NCI-H774 (cell line): ENCODE measurements at places on chromosomes 12 and 14.
A peak's percentile ranks its signal among the peaks of the same experiment; 100 is the strongest.

DNA sequence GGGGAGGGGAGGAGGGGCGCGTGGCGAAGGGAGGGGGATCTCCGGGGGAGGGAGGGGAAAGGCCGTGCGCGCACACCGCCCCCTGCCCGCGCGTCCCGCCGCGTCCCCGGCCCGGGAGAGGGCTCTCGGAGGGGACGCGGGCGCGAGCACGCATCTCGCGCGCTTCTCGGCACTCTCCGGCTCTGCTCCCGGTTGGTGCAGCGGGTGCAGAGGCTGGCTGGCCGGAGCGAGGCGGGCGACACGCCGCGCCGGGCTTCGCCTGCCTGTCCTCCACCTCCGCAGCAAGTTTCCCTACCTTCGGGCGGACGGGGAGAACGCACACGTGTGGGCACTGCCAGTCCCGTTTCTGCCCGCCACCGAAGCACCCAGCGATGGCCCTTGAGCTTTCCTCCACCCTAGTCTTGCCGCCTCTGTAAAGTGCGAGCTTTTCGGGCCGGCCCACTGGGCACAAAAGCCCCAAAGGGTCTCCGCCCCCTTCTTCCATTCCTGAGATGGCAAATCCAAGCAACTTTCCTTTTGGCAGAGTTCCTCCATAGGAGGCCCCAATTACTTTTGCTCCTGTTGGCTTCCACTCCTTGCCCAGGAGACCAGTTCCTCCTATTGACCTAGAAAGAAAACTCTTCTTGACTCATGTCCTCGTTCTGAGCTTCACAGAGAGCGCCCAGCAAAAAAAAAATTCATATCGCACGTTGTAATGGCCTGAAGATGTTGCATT, 363 bp upstream of the CSAD start:
- DNase-seq: peak; percentile 90

DNA sequence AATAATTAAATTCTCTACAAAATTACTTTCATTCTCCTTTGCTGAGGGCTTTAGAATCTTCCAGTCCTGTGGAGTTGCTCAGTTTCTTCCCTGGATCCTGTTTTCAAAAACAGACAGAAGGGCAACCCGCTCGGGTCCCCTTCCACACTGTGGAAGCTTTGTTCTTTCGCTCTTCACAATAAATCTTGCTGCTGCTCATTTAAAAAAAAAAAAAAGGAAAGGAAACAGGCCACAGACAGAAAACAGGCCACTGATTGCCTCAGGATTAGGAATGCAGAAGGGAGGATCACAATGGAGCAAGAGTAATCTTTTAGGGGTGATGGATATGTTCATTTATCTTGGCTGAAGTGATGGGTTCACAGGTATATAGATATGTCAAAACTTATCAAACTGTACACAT, 29.5 kb upstream of the HIGD1C start:
- DNase-seq: no peak

GRCh38 chr14:35742032-35742371, 67.1 kb downstream of the RALGAPA1 start:
- no peak for DNase-seq

DNA sequence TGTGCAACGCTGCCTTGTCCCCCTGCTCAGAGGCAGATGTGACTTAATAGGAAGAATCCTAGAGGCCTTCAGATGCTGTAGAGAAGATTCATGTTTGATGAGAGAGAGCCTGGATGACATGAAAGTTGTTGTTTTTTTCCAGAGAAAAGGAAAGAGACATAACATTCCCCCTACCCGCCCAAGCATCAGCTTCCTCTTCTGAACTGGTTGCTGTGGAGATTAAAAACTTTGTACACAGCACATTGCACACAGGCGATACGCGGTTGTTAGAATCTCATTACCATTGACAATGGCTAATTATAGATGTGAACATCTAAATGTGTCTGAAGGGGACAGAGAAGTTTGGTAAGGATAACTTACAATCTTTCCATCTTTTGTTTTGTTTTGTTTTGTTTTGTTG, 13.6 kb upstream of the ETFBKMT start:
- no peak for DNase-seq

DNA sequence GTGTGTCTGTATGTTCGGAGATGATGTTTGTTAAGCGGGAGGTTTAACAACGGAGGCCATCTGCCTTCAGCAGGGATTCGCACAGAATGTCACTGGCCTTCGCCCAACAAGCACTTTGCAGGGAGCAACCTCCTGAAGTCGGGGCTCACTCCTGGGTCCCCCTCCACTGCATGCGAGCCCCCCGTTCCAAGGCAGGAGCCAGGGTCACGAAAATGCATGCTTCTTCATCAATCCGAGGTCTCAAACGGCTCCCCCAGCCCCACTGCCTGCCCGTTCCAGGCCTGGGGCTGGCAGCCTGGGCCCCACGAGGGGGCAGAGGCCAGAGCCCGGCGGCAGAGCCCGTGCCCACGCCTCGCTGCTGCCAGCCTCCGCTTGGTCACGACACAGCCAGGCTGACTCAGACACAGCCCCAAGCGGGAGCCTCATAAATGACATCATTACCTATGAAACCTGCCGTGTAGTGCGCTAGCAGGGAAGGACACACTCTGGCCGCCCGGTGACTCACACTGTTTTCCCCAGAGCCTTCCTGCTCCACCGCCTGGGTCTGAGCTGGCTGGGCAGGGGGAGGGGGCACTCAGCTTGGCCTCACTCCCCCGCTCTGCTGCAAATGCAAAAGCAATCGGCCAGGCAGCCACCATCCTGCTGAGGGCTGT, 169.5 kb upstream of the RTL1 start:
- DNase-seq: peak; percentile 35

DNA sequence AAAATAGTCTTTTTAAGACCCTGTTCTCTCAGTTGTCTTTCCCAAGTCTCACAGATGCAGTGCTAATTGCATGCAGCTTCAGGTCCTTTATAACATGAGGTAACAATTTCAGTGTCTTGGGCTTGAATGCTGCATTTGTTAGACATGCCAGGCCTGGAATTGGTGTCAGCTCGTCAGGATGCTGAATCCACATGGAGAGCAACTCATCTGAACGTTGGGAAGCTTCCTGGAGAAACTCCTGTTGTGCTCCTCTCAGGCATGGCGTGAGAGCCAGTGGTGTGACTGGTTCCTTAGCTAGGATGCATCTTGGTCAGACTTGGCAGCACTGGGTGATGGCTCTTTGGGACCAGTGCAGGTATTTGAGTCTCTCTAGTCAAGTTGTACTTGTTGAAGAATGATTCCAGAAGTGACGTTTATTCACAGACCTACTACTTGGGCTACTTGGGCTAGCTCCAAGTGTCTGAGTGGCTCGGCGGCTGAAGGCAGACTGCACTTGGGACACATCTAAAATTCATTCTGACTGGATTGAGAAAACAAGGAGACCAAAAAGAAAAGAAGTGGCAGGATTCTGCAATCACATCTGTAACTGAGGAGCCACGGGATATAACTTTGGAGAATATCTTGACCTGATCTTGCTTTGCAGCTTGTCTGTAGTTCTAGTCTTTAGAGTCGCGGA, 134.8 kb upstream of the ARHGAP5 start:
- no peak for DNase-seq

GRCh38 chr14:102125546-102125945, 14.2 kb upstream of the WDR20 start:
- no peak for DNase-seq

- DNase-seq: peak; percentile 75
Observed at GRCh38 chr14:61608245-61609165, 86.8 kb upstream of the HIF1A start.

- DNase-seq: no peak
Observed at GRCh38 chr12:76551482-76551888, 8.1 kb downstream of the OSBPL8 start.

DNA sequence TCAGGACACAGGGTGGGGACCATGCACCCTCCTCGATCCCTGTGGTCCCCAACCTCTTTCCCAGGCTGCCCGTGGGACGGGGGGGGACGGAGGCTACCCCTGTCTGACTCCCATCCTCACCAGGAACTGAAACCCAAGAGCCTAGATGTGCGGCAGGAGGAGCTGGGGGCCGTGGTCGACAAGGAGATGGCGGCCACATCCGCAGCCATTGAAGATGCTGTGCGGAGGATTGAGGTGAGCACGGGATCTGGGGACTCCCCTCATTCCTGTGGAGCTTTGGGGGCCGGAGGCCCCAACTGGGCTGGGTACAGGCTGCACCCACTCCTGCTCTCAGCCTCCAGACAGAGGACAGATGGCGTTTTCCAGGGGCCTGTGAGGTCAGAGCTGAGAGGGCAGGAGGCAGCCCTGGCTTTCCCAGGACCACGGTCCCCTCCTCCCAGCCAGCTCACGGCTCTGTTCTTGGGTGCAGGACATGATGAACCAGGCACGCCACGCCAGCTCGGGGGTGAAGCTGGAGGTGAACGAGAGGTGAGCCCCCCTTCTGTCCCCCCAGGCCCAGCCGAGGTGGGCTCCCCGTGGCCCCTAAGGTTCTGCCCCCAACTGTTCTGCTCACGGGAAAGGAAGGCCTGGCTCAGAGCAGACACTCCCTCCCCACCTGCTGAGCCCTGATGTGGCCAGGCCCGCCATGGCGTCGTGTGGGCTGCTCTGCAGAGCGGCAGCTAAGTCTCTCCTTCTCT, 24.2 kb downstream of the HIP1R start:
- DNase-seq: no peak

DNA sequence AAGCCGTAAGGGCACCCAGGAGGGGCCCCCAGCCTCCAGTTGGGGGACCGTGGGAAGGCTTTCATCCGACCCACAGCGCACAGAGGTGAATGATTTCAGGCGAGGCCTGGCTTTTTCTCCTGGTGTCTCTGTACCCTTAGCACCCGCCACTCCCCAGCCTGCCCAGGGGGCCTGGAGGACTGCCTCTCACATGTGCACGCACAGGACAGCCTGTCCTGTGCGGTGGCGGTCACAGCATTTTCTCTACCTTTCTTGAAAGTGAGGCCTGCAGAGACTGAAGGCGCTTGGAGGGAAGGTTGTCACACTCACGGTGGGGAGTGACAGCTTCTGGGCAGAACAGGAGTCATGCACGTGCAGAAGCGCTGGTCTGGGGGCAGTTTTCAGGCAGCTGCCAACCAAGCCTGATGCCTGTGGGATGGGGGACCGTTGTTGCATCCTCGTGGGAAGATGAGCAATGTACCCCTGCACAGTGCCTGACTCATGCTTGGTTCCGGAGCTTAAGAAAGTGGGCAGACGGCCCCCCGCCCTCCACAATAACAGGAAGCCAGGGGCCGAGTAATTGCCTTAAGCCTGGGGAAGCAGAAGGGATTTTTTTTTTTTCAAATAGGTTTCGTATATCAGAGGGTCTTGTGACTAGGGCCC, 148.1 kb downstream of the TSPAN9 start:
- no peak for DNase-seq

DNA sequence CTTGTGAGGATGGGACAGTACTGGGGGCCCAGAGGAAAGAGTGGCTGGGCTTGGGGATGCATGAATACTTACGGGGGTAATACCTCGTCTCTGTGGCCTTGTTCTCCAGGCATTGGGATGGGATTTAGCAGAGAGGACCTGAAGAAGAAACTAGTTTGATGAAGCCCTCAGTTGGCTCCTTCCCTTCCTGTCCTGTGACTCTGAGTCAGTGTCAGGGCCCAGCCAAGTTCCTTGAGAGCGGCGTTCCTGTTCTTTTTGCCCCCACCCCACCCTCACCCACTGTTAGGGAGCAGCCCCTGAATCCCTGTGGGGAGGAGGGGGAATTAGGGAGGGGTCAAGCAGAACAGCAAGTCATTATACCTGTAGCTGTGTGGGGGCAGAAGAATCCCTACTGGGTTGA, 5.2 kb upstream of the LRP1-AS start:
- DNase-seq: no peak

GRCh38 chr14:60266021-60266937, 17.3 kb downstream of the PPM1A start:
- no peak for DNase-seq

GRCh38 chr12:109202770-109203169, 86.4 kb downstream of the ACACB start:
- DNase-seq: no peak

- DNase-seq: no peak
Observed at GRCh38 chr12:64991121-64991611, 129.9 kb downstream of the WIF1 start.

GRCh38 chr12:102510463-102510862, 30.1 kb upstream of the IGF1 start:
- DNase-seq: no peak

DNA sequence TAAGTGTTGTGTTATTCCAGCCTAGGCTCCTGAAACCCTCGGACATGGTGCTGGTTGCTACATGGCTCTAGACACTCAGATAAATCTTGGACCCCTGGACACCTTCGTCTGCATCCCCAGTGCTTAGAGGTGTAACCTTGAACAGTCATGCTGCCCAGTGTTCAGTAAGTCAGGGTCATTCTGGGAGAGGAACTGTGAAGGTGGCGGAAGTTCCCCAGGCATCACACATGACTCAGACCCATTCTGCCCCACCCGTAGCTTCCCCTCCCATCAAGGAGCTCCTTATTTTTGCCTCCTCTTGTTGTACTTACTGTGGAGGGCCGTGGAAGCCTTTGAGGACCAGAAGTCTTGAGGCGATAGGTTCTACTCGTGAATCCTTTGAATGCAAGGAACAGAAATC, 18.1 kb upstream of the SSPN start:
- no peak for DNase-seq

- no peak for DNase-seq
Observed at GRCh38 chr14:70448633-70449340, 3.2 kb upstream of the ADAM21 start.

- DNase-seq: no peak
Observed at GRCh38 chr12:54581412-54581811, 7.0 kb downstream of the PPP1R1A start.

DNA sequence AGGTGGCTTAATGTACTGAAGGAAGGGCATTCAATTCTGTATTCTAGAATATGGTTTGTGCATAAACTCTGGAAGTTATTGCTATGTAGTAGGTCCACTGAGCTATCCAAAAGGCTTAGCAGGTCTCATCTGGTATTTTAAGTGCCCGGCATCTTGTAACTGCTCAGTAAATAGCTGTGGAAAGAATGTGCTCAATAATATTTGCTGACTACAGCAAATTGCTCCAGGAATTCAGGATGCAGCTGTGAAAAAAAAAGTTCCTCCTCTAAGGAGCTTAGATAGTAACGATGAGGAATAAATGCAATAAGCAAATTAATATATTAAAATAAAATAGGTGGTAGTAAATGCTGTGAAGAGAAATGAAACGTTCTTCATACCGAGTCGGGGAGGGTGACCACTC, 857.1 kb downstream of the AACS start:
- no peak for DNase-seq
